ENCODE measurements at places on chromosomes 7 and 10. TPM values are rescaled to one million over a fixed set of nuclear protein-coding genes. Genes with fewer than 3 reads are reported as not detected.

Gene ATG9B
- not detected for total RNA-seq

Gene CPED1
- 5.3 TPM for total RNA-seq

DNA sequence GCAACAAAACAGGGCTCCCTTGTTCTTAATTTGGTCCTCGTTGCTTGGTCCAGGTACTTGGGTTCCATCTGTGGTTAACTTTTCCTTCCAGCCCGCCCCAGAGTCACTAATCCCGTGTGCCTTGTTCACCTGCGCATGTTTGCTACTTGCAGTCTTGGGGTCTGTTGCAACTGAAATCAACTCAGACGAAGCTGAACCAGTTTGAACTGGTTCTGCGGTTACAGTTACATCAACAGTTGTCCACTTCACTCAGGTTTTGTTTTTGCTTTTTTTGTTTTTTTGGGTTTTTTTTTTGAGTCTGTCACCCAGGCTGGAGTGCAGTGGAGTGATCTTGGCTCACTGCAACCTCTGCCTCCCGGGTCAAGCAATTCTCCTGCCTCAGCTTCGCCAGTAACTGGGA, 34.7 kb downstream of the TRRAP start:
- no peak for DNase-seq
- H3K27me3 ChIP-seq: no peaks in the 10 kb centered on the region
- no peak overlapping the region for H3K27ac ChIP-seq
- no peaks in the 10 kb centered on the region for H3K4me1 ChIP-seq
- H3K4me3 ChIP-seq: no peak overlapping the region

DNA sequence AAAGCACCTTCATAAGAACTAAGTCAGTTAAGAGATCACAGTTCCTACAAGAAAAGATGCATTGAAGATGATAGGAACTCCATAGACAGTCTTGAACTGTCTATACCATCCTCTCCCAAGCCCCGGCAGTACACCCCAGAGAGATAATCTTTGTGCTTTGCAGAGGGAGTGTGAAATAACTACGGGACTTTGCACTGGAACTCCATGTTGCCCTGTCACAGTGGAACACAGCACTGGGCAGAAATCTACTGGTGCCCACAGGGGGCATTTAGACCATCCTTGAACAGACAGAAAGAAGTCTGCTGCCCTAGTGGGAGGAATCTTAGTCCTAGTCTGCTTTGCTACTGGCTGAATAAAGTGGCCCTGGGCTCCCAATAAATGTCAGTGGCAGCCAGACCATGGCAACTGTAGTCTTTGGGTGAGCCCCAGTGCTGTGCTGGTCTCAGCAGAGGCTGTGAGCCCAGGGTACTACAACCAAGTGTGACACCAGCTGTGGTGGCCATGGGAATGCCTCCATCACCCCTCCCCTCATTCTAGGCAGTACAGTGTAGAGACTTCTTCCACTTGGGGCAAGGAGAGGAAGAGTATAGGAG, 107.7 kb upstream of the TMEM168 start:
- no peak overlapping the region for H3K27ac ChIP-seq
- H3K4me3 ChIP-seq: no peak overlapping the region
- no peaks in the 10 kb centered on the region for H3K27me3 ChIP-seq
- H3K36me3 ChIP-seq: peaks cover 8% of the 10 kb centered on the region
- peaks cover 10% of the 10 kb centered on the region for H3K4me1 ChIP-seq

Measured in body of pancreas (tissue), 4 donors.